CD4-positive, alpha-beta T cell treated with Interleukin-17A for 1 hour (primary cell): ENCODE measurements at places on chromosomes 1 and 21.

DNA sequence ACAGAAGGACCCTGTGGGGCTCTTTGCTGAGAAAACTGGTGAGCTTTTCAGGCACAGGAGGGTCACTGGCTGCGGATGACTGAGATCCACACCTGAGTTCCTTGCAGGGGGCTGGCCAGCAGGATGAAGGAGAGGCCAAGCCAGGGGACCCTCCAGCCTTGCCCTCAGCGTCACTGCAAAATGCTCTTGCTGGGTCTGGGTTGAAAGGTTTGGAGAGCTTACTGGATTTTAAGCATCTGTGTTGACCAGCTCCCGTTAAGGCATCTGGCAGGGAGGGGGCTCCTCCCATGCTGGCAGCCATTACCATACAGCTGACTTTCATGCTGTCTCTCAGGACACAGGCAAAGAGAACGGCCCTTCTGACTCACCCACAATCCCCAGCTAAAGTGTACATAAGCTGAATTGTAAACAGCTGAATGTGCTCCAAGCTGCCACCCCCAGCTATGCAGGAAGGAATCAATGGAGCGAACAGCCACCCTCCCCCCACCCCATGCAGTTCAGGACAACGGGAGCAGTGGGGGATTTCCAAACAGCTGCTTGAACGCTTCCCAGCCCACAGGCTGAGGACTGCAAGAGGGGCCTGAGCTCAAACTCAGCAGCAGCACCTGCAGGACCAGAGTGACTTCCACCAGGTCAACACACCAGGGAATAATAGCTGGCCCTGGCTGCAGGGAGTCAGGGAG lies 21.3 kb upstream of the A3GALT2 start:
- DNase-seq: no peak

DNA sequence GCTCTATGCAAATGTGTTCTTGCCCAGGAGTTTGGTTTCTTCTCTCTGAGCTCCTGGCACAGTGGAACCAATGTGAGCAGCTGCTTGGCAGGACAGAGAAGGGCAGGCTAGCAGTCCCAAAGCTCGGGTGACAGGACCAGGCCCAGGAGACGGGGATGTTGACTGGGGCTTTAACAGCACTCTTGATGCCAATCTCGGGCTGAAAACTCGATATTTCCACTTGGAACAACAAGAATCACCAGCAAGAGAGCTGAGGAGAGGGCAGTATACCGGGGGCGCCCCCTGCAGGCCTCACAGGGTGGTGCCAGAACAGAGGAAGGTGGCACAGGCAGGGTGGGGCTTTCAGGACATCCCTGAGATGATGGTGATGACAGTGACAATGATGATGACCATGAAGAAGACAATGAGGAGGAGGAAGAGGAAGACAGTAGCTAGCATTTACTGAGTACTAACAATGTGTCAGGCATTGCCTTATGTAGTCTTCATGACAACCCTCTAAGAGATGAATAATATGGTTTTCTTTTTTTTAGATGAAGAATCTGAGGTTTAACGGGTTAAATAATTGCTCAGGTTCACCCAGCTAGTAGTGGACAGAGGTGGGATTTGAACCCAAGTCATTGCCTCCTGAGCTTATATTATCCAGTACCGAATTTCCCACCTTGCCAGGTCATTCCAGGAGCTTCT lies 2.7 kb upstream of the KCNJ9 start:
- peak; percentile 64 for DNase-seq

- no peak for DNase-seq
Observed at GRCh38 chr1:29960876-29961275, 724.6 kb downstream of the PTPRU start.

DNA sequence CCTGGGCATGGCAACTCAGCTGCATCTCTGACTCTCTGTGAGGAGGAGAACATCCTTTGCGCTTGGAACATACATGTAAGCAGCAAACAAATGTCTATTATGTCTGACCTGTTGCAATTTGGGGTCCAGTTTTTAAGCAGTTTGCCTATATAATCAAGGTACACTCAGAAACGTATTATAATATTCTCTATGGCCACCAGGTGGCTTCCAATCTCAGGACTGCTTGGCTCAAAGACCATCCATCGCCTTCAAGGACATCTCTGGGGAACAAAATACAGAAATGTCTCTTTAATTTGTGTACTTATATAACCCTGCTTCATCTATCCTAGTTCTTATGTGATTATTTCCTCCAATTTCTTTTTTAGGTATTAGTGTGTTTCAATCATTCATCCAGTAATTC lies 227.2 kb downstream of the OLFM3 start:
- no peak for DNase-seq

DNA sequence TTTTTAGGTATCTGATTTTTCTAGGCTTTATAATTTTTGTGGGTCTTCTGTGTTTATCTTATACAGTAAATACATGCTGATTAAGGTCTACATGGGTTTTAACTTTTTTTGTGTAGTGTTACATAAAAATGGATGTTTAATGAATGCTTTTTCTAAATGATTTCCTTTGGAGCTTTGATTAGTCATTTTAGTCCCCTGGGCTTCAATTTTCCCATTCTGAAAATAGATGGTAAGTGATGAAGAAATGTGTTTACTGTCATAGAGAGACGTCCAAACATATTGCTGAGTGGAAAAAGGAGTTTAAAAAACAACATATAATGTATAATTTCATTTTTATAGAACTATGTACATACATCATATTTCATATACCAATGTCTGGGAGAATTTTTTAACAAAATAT lies 140.9 kb upstream of the HMCN1 start:
- no peak for DNase-seq

- DNase-seq: peak; percentile 22
Observed at GRCh38 chr1:63322114-63322943, at the start of gene FOXD3. TSS of gene FOXD3 (plus strand) at chr1:63322567. CDS start at chr1:63323059, 492 bp downstream.

- peak; percentile 14 for DNase-seq
Observed at GRCh38 chr1:220123889-220124288, 30.0 kb downstream of the IARS2 start.

DNA sequence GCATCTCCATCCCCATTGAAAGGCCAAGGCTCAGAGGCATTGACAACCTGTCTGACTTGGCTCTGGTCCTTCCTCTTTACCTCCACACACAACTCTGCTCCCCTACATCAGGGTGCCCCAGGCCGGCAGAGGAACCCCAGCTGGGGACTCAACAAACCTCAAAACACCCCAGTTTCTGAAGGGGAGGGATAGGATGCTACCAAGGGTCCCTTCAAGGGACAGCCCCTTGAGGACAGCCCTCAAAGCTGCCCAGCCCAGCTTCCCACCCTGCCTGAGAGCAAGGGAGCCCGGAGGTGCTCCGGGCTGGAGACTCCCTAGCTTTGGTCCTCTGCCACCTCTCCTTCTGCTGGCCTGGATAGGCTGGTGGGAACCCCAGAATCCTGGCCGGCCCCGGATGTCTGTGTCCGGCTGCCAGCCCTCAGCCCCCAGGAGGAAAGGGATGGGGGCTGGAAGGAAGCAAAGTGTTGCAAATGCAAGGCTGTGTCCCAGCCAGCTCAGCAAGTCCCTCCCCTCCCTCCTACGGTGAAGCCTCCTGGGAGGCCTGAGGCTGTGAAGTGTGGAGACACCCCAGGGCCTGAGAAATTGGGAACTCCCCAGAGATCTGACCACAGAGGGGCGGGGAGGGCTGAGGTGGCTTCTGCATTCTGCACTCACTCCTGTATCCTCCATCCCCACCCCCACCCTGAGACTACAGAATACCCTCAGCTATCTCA lies 1.1 kb upstream of the MARCKSL1 start:
- DNase-seq: peak; percentile 79

DNA sequence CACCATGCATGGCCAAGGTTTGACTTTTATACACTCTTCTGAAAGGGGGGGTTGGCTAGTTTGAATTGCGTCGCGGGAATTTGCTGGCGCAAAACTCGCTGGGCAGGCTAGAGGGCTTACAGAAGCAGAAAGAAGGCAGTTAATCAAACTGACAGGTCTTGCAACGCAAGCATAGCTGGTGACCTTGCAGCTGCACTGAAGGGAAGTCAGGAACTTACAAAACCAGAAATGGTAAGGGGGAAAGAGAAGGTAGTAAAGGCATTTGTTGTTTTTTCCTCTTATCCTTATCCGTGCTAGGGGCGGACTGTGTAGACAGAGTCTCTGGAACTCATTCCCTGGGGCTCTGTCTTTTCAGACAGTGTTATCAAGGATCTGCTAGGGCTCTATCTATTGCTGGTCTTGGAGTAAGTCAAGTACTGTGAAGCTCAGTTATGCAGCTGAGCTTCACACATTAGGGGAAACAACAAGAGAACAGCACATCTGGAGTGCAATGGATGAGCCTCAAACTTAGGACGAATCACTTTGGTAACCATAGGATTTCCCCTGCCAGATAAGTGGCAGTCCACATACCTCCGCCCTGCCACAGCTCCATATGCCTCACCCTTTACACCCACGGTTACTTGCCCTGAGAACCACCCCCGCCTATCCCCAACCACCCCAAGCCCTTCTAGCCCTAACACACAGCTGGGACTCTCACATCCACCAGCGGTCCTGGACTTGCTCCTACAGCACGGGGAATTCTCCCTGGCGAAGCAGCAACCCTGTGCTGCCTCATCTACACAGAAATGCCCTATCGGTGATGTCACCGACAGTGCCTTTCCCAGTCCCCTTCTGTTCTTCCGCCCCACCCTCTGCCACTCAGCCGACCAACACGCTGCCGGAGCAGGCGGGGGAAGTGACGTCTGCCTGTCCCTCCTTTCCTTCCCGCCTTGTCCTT lies 251.4 kb downstream of the FAM72C start:
- DNase-seq: no peak

- DNase-seq: no peak
Observed at GRCh38 chr1:31701091-31701736, 2.6 kb downstream of the COL16A1 start.

DNA sequence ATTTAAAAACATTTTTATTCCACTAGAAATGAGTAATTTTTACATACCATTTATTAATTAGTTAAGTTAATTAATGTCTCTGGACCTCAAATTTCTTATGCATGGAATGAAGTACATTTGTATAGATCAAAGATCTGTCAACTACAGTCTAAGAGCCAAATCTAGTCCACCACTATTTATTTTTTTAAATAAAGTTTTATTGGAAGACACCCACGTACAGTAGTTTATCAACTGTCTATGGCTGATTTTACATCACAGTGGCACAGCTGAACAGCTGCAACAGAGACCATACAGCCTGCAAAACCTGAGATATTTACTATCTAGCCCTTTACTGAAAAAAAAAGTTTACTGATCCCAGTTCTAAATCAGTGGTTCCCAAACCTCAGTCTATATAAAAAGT lies 188.6 kb upstream of the HP1BP3 start:
- DNase-seq: no peak

DNA sequence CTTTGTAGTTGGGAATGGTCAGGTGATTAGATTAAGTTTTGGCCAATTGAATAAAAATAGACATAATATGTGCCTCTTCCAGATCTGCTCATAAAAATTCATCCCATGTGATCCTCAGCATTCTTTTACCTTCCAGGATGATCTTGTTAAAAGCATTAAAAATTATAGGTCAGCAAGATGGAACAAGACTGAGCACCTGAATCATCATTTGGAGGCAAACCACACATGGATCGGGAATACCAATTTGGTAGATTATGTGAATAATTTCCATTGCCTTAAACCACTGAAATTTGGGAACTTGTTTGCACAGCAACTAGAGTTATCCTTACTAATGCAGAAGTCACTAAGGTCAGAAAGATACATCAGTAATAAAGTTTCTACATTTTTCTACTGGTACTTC lies 681.4 kb upstream of the ADGRL2 start:
- no peak for DNase-seq

DNA sequence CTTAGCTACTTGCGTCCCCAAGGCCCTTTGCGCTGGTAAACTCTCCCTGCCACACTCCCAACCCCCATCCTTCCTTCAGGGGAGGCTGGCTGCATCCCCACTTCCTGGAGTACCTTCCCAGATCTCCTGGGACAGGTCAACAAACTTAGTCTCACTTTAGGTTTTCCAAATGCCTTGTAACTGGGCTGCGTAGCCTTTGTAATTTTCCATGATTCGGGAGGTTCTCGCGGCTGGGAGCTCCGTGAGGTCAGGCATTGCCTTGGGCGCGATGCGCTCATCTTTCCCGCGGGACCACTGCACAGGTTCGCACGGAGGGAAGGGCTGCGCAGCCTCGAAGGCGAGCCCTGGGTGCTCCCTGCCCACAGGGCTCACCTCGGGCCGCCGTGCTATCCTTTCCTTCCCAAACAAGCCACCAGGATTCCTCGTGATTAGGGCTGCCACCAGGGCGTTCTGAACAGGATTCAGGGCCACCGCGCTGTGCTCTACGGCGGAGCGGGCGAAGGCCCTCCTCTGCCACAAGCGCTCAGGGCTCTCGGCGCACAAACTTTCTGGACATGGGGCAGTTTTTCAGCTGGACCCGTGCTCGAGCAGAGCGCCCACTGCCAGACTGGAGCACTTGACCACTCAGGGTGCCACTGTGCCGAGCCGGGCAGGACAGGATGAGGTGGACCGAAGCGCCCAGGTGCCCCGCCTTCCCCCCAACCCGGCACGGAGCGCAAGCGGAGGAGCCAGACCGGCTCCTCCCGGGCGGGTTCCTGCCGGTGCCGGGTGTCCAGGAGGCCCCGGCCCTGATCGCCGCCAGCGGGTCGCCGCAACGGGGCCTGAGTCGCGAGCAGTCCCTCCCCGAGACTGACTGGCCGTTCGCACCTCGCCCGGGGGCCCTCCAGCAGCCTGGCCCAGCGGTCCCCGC lies 1.1 kb downstream of the TMPRSS2 start:
- no peak for DNase-seq

DNA sequence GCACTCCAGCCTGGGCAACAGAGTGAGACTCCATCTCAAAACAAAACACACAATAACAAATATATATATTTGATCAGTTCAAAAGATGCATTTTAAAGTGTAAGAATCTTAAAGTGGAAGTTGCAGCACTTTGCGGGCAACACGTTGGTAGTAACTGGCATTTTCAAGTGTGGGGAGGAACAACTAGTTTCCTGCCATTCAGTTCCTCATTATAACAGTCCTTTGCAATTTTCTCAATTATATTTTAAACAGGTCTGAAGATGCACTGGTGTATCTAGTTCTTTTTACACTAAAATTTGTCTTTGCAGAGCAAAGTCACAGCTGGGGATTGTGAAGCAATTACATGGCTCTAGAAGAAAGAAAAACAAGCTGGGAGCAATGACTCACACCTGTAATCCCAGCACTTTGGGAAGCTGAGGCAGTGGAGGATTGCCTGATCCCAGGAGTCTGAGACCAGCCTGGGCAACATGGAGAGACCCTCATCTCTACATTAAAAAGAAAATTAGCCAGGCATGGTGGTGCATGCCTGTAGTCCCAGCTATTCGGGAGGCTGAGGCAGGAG lies 25.3 kb downstream of the RRAGC start:
- no peak for DNase-seq

DNA sequence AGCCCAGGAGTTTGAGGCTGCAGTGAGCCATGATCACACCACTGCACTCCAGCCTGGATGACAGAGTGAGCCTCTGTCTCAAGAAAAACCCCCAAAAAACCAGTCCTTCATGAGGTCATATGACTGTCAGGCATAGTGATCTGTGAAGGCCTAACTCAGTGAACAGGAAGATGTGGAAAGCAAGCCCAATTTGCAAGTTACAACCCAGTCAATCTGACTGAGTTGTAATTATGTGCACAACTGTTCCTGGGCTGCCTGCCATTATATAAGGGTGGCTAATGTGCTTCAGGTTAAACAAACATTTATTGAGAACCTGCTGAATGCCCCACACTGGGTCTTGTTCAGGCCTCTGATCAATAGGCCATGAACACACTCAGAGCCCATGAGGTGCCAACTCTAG lies 38.2 kb upstream of the KIRREL1 start:
- DNase-seq: no peak

- peak; percentile 92 for DNase-seq
Observed at GRCh38 chr1:84944767-84945486, 51.9 kb upstream of the LPAR3 start.
